ENCODE measurements at places on chromosomes 2 and 18.

DNA sequence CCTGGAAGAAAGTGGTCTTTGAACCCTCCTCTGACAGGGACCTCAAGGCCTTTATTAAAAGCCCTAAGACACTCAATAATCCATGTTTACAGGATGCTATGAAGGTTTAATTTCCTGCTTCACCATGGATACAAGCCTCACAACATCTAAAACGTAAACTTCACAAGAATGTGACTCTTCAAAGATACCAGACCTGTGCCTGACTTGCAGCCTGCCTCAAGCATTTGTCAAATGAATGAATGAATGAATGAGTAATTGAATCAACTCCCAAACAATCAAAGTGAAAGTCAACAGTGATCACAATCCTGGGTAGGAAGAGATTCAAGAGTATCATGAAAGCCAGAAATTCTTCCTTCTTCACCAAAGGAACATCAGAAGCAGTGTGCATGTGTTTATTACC is 30.4 kb downstream of the KLF7 start:
- no peak for DNase-seq

- peak; percentile 67 for DNase-seq
Observed at GRCh38 chr18:68660354-68661183, 54.3 kb downstream of the TMX3 start.

GRCh38 chr2:232957657-232958090 is 55.4 kb downstream of the NGEF start:
- DNase-seq = no peak

DNA sequence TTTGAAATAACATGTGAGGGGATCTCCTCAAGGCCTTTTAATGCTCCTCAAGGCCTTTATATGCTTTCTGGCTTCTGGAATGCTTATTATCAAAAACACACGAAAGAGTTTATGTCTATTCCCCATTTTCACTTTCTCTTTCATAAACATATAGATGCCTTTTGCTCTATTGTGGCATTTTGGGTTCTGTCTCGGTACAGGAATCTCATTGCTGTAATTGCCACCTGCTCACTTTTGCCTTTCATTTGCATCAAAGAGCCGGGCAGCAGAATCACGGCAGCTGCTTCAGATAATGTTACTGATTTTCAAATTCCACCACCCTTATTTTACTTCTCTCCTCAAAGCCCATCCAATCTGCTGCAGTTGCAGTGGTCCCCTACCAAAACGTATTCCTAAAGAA is 54.8 kb upstream of the LPIN2 start:
- no peak for DNase-seq

- DNase-seq = no peak
Observed at GRCh38 chr2:210072493-210072892, 70.1 kb downstream of the RPE start.

GRCh38 chr2:200679535-200679934 is 93.7 kb downstream of the AOX1 start:
- no peak for DNase-seq

DNA sequence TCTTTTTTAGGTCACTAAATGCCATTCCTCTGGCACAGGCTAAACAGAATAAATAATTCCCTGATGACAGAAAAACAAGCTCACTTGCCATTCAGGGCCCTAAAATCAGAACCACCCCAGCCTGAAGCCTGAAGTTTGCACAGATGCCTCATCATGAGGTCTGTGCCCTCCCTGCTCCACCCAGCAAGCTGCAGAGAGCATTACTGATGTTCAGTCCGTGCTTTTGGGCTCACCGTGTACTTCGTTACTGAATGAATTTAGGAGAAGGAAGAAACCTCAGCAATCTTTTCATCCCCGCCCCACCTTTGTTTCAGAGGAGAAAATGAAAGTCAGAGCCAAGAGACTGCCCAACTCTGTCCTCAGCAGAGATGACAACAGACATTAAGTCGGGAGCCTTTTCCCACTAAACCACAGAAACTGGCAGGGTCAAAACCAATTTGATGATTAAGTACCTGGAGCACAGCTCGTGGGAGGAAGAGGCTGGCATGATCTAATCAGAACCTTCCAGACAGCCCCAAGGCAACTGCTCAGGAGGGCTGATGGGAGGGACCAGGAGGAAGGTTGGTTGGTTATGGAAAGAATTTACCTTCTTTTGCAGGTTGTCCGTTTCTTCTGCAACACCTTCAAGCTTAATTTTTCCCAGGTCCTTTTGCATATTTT is 122.7 kb downstream of the LAMA1 start:
- no peak for DNase-seq

GRCh38 chr18:64238076-64238475 is 89.2 kb upstream of the LINC00305 start:
- peak; percentile 3 for DNase-seq

DNA sequence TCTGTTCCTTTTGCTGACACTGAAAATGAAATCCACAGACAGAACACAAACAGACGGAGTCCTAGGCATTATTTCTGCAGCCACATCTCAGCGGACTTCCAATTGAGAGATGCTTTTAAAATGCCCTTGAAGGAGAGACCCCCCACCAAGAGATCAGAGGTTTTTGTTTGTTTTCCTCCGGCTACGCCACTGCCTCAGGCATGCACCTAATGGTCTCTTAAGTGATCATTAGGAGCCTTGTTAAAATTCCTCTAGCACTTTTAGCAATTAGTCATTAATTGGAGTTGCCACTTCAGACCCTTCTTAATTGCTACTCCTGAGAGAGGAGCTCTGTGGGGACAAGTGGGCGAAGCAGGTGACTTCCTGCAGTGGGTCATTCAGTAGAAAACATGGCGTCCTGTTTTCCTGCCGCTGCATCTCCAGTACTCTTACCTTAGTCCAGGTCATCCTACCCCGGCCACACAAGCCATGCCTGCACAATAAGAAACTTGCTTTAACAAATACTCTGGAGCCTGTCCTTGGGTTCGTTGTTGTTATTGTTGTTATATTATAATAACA is 257.7 kb upstream of the CHAC2 start:
- no peak for DNase-seq

- no peak for DNase-seq
Observed at GRCh38 chr2:26655611-26656195, 14.5 kb upstream of the CIB4 start.

GRCh38 chr2:174759381-174760065 is 4.7 kb downstream of the CHRNA1 start:
- no peak for DNase-seq

GRCh38 chr2:38598991-38599295 is 3.8 kb downstream of the HNRNPLL start:
- DNase-seq = no peak

DNA sequence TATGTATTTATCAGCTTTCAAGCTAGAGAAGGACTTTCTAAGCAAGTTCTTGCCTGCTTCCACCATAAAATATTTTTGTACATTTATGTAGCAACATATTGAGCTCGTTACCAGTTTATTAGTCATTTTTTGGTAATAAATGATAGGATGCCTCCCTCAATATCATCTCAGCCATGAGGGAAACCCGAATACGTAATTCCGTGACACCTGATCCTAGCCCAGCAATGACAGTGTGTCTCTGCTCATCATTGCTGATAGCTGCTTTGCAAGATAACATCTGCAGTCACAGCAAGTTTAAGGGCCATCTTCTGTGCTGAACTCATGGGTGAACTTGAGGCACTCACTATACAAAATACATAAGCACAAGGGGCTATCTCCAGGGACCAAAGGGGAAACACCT is 62.2 kb downstream of the COL6A3 start:
- no peak for DNase-seq

- no peak for DNase-seq
Observed at GRCh38 chr18:9066817-9067306, 35.6 kb upstream of the NDUFV2 start.

GRCh38 chr2:166042356-166042755 is 85.5 kb downstream of the SCN1A start:
- no peak for DNase-seq

DNA sequence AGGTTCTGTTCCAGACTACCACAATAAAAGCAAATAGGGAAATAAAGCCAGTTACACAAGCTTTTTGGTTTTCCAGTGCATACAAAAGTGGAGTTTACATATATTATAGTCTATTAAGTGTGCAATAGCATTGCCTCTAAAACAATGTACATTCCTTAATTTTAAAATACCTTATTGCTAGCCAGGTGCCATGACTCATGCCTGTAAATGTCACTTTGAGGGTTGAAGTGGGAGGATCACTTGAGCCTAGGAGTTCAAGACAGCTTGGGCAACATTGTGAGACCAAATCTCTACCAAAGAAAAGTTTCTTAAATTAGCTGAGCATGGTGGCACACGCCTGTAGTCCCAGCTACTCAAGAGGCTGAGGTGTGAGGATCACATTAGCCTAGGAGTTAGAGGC is 52.9 kb upstream of the IMP4 start:
- DNase-seq = no peak

DNA sequence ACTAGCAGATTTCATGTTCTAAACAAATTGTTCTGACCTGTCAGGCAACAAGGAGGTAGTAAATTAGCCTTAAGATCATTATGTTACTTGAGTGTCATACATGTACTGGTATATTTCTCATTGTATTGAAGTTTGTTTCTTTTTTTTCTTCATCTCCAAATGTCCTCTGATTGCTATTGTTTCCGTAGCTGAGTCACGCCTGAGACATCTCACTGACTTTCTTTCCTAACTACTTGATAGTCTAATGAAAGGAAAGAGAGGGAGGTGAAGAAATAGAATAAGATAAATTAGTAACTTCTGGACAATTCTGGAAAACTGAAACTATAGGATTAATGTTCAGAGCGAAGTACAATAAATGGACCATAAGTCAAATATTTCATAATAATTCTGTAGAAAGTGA is 1049.9 kb downstream of the TSN start:
- no peak for DNase-seq

DNA sequence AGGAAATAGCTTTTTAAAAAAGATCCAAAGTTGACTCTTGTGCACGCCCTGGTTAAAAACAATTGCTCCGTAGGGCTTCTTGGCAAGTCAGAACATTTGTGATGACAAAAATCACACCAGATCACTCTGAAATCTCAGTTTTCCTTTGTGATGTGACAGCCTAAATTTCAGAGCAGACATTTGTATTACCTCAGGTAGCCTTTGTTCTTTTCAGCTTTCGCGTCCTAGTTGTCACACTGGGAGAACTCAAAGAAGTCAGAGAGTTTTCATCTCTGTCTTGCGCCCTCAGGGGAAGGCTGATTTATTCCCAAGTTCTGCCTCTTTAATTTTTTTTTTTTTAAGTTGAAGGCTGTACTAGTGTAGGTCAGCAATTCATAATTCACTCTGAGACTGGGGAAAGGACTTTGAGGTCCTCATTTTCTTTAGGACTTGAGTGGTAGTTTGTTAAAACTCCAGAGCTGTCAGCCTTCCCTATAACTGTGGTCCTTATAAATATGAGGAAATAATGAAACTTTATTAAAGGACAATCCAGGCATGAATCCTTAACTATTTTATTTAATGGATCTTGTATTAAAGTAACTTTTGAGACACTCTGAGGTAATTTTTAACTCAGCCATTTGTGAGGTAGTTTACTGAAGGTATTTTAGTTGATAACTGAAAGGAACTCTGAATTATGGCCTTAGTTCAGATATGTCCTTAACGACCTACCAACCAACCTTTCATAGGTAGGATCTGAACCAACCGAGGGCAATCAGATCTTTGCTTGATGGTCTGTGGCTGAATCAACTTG is 525.1 kb upstream of the FAM98A start:
- DNase-seq = no peak

DNA sequence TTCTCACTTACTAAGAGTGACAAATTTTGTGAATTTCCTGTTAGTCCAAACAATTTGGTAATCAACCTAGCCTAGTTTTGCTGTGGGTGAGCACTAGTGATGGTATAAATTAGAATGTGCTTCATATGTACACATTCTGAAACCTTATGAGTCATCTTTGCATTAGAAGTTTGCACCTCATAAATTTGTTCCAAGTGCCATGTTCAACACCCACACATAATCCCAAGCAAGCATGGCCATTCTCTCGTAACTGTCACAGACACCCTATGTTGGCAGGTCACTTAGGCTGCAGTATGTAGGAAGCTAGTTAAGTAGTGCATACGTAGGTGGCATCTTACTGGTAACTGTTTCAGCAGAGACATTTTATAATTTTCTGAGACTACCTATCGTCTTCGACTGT is 46.9 kb downstream of the NAB1 start:
- no peak for DNase-seq

DNA sequence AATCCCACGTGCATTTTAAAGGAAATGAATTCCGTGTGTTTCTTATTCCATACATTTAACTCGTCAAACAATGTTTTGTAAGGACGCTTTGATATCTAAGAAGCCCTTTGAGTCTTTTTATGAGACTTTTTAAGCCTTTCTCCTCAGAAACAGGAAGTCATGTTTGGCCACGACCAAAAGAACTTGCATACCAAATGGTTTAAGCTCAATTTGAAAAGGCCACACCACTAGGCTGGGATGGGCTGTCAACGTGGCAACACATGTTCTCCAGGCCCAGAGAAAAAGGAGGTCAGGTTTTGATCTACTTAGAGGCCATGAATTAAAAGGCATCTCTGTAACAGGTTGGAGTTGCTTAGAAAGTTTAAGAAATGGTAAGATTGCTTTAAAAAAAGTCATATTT is 441.8 kb downstream of the CMPK2 start:
- no peak for DNase-seq

GRCh38 chr2:70344195-70344594 is 42.3 kb upstream of the FAM136A start:
- DNase-seq = no peak

DNA sequence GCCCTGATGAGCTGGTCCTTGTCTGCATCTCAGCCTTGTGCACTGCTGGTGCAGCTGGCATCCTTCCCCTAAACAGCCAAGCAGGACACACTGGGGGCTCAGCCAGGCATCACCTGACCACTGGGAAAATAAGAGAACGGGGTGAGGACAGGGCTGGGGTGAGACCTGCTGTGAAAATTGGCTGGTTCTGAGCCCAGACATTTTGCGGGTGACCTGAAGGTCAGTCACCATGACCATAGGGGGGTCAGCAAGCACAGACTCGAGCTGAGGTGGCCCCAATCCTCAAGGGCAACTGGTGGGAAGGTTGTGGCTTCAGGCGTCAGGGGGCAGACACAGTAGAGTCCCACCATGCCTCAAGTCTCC is 144.9 kb upstream of the TWIST2 start:
- no peak for DNase-seq

- no peak for DNase-seq
Observed at GRCh38 chr2:15546297-15547098, 14.6 kb downstream of the NBAS start.

GRCh38 chr2:190891889-190892288 is 11.3 kb downstream of the GLS start:
- no peak for DNase-seq

All from midbrain (tissue), 1 donor.